ENCODE measurements at places on chromosomes 1 and 21.
A peak's percentile ranks its signal among the peaks of the same experiment; 100 is the strongest.

DNA sequence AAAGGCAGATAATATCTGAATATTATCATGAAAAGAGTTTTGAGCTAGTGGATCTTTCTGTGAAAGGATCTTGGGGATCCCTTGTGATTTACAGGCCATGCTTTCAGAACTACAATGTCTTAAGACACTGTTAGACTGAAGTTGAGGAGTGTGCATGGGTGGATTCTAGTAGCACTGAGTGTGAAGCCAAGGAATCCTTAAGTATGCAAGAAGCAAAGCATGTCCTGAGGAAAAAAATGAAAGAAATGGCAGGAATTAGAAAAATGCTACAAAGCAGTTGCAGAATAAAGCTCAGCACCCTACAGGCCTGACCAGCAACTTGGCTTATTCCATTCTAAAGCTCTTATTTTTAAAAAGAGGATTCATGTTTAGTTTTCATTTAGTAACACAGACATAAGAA, 11.9 kb downstream of the STX6 start:
- no peak for DNase-seq

DNA sequence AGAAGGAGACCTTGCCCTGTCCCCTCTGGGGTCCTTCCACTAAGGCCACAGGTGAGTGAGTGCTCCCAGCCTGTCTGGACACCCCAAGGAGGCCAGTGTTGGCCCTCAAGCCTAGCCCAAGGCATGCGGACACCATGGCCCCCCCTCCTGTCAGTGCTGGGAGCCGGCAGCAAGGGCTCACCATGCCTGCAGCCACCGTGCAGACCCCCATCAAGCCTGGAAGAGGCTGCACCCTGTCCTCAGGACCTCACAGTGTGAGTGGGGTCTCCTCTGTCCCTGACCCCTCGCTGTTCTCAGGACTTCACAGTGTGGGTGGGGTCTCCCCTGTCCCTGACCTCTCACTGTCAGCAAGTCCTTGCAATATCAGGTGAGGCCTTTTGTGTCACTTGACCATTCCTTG, 33.2 kb upstream of the PRSS38 start:
- DNase-seq = no peak

DNA sequence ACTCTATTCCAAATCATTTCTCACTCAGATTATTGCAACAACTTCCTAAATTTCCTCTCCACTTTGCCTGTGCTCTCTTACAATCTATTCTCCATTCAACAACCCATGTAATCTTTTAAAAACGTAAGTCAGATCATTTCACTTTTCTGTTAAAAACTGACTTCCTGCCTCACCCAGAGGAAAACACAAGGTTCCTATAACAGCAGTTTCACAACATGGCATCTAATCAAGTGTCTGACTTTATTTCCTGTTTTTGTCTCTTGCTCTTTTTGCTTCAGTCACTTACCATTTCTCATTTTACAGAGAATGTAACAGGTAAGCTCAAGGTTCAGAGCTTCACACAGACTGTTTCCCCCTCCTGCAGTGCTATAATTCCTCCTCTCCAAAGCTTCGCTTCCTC, 560.7 kb downstream of the LRRIQ3 start:
- DNase-seq = no peak

- no peak for DNase-seq
Observed at GRCh38 chr1:84726593-84727499, 36.6 kb upstream of the SSX2IP start.

GRCh38 chr21:33660406-33660805, 18.1 kb downstream of the ITSN1 start:
- no peak for DNase-seq

- DNase-seq = no peak
Observed at GRCh38 chr1:55164906-55165305, 50.3 kb downstream of the USP24 start.

DNA sequence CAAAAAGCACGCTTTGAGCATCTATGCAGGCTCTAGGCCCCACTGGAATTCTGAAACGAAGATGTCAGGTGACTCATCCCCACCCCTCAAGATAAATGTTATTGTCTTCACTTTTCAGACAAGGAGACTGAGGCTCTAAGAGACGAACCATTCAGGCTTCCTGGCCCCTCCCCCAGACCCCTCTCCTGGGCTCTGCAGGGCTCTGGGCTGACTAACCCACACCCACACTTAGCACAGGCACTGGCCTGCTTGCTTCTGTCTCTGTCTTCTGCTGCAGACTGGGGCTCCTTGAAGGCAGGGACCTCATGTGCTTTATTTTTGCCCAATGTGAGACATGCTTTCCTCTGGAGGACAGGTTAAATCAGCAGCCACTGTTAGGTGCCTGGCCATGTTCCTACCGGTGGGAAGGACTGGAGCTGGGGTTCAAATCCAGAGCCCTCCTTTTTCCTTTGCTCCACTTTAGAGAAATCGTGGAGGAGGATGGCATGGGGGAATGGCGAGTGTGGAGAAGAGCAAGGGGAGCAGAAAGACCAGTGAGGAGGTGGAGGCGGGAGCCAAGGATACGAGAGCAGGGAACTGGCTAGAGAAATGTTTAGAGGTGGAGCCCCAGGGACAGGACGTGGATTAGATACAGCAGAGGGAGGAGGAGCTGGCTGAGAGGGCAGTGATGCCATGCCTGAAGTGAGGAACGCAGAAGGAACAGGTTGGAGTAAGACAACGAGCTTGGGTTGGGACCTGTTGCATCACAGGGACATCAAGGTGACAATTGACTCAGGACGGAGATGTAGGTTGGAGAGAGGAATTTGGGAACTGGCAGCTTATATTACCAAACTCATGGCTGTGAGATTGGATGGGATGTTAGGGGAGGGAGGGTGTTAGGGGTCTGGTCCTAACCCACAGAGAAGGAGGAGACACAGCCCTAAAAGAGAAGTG, 1.7 kb downstream of the TMEM125 start:
- DNase-seq = no peak

- no peak for DNase-seq
Observed at GRCh38 chr1:240351690-240352089, 260.0 kb downstream of the FMN2 start.

- no peak for DNase-seq
Observed at GRCh38 chr1:226894826-226895225, 24.4 kb downstream of the PSEN2 start.

GRCh38 chr1:201051399-201051798, 27.9 kb upstream of the KIF21B start:
- no peak for DNase-seq

GRCh38 chr1:28813931-28814465, 2.0 kb downstream of the OPRD1 start:
- DNase-seq = no peak

DNA sequence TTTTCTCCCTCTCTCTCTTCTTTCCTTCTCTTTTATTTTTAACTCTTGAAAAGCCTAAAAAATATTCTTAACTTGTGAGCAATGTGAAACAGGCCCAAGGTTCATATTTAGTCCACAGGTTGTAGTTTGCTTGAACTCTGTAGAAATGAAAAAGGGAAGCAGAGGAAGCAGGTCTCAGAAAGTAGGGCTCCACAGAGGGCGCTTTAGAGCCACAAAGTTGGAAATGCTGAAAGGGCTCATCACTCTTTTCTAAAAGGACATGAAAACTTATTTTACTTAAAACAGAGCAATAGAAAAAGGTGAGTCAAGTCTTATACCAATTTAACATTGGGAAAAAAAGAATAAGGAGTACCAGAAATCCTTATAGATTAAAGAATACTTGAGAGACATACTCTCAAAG, 247.0 kb downstream of the USP25 start:
- no peak for DNase-seq

GRCh38 chr21:29335720-29336119, 37.0 kb downstream of the BACH1 start:
- no peak for DNase-seq

DNA sequence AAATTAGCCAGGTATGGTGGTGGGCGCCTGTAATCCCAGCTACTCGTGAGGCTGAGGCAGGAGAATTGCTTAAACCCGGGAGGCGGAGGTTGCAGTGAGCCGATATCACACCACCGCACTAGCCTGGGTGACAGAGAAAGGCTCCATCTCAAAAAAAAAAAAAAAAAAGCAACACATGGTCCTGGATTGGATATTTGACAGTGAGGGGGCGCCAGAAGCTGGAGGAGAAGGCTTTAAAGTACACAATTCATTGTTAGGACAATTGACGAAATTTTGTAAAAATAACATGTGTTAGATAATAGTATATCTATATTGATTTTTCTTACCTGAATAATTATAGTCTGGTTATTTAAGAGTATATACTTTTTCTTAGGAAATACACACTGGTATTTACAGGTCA, 50.2 kb upstream of the USP25 start:
- no peak for DNase-seq

- no peak for DNase-seq
Observed at GRCh38 chr1:32380057-32380456, 14.2 kb downstream of the BSDC1 start.

GRCh38 chr1:44947063-44947773, 39.2 kb downstream of the EIF2B3 start:
- DNase-seq = no peak

DNA sequence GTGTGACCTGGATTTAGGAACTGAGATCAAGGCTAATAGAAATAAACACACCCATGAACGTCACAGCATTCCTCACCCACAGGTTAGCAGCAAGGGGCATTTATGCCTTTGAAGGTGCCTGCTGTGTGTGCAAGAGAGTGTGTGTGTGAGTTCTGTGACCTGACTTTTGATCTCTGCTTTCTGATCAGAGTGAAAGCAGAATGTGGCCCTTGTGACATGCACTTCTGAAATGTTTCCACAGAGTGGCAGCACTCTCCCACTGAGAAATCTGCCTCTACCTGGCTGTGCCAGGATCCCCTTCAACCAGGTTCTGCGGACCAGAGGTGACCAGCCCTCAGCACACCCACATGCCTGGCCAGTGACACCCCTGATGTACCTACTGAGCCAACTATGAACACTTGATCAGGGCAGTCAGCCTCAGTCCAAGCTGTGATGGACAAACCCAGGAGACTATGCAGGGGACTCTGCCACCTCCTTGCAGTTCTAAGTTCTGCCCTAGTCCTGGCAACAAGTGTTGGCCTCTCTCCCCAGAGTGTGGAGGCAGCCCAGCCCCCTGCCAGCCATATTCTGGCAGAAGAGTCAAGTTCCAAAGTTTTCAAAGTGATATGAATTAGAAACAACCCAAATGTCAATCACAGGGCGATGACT, 41.0 kb downstream of the RXRG start:
- DNase-seq = peak; percentile 55

GRCh38 chr21:16792101-16792500, 720.7 kb upstream of the CXADR start:
- no peak for DNase-seq

DNA sequence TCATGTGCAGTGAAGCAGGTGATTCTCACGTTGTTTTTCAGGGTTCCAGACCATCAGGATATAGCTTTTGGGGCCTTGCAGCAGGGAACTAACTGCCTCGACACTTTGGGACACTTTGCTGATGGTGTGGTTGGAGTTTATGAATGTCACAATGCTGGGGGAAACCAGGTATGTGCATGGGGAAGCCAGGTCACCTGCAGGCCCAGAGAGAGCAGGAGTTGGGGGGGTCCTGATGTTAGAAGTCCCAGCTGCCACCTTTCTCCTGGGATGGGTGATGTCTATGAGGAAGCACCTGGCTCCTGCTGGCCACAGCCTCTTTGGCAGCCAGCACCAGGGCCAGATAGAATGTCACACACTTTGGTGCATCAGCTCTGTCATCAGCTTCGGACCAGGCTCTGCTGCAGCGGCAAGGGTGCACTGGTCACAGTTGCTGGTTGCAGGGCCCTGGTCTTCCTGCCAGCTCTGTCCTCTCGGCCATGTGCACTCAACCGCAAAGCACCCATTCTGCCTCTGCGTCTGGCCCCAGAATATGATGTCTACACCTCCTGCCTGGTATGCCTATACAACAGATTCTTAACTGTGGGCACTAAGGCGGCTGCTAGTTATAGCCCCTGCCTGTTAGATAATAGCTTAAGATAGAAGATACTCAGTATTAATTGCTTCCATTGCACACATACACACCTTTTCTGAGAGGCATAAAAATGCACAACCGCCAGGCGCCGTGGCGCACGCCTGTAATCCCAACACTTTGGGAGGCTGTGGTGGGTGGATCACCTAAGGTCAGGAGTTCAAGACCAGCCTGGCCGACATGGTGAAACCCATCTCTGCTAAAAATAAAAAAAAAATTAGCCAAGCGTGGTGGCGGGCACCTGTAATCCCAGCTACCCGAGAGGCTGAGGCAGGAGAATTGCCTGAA, 160.7 kb downstream of the PGBD5 start:
- DNase-seq = no peak

DNA sequence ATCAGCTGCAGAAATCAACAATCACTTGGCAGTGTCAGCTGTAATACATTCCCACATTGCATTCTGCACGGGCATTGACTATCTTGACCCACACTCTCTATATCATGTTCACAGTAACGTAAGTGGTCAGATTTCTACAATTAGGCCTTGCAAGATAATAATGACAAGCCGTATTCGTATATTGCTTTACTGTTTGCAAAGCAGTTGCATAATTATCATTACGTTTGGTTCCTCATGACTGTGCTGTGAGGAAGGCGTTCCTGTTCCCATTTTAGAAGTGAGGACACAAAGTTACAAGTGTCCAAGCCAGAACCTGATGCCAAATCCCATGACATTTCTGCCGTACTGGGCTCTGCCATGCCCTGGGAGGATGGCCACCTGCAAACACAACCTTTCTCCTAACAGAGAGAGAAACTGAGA, 53.5 kb upstream of the TARBP1 start:
- DNase-seq = no peak

DNA sequence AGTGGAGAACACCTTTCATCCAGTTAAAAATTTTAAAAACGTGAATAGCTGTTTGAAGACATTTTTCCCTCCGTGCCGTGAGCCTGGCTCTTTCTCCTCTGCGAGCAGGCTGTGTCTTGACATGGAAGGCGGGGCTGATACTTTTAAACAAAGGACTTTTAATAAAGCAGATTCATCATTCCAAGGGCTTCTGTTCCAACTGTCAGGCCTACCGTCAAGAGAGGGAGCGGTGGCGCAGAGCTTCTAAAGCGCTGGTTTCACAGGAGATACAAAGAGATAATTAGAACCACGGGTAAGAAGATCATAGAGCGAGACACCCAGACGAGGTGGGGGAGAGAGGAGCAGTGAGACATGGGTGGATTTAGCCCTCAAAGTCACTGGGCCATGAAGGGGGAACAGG, 247.4 kb upstream of the C1orf174 start:
- no peak for DNase-seq

GRCh38 chr1:243738020-243738419, 112.0 kb downstream of the AKT3 start:
- peak; percentile 39 for DNase-seq

- no peak for DNase-seq
Observed at GRCh38 chr1:91697416-91697815, 188.5 kb downstream of the TGFBR3 start.

DNA sequence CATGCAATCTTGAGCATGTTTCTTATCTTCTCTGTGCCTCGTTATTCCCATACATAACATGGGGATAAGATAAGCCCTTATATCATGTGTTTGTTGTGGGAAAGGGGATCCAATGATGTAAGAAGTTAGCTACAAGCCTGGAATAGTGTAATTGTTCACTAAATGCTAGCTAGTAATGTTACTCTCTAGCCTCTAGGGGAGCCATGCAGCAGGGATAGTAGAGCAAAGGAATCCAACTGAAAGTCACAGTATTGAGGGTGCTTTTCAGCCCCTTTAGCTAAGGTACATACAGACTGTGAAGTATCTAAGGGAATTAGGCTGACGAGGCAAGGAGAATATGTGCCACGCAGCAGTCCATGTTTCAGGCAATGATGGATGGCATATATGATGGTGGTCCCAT, 46.9 kb downstream of the IL23R start:
- peak; percentile 32 for DNase-seq

- no peak for DNase-seq
Observed at GRCh38 chr1:234716908-234717375, 107.0 kb upstream of the IRF2BP2 start.

All from NT2/D1 (cell line).